ENCODE measurements at places on chromosomes 6 and 20. TPM values are rescaled to one million over a fixed set of nuclear protein-coding genes. Genes with fewer than 3 reads are reported as not detected.

GRCh38 chr6:160931378-160932310, 59.9 kb upstream of the MAP3K4 start:
- DNase-seq, result no peak

GRCh38 chr6:42352856-42353564, 98.7 kb downstream of the TRERF1 start:
- no peak for DNase-seq

GRCh38 chr6:124683507-124683906, 278.7 kb upstream of the RNF217 start:
- DNase-seq, result no peak

GRCh38 chr20:35721219-35721618, 20.8 kb downstream of the RBM39 start:
- no peak for DNase-seq

- no peak for DNase-seq
These were observed 7.7 kb downstream of the GRM4 start for GRCh38 chr6:34138191-34138590.

DNA sequence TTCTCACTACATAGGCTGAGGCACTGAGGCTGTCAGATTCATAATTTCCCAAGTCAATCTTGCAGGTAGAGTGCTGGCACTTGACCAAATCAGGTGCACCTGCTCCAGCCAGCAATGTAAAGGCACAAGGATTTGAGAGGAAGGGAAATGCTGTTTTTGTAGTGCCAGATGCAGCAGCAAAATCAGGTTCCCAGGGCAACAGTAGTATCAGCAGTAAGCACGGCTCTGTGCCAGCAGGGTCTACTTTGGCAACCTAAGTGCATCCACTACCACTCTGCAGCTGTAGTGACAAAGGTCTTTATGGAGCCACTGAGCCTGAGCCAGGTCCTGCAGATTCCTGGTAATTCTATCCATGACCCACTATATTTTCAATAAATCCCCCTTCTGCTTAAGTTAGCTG, 329.5 kb downstream of the TPBG start:
- no peak for DNase-seq

- DNase-seq, result no peak
These were observed 19.3 kb upstream of the APMAP start for GRCh38 chr20:25011831-25012241.

- DNase-seq, result no peak
These were observed 9.9 kb downstream of the IRF4 start for GRCh38 chr6:401239-401993.

DNA sequence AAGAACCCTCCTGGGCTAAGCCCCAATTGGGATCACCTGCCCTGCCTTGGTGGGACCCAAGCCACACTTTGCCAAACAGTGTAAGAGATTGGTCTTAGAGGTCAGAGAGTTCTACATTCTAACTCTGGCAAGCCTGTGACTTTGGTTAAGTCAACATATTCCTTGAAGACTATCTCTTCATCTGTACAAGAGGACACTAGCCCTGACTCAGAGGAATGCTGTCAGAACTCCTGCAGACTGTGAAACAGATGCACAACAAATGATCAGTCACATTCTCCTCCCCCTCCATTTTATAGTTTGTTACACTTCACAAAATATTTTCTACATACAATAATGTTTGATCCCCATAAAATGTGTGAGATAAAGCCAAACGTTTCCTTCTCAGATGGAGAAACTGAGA, 91.7 kb upstream of the EPB41L1 start:
- no peak for DNase-seq

GRCh38 chr6:89221971-89222711, 5.0 kb upstream of the GABRR1 start:
- no peak for DNase-seq

GRCh38 chr6:165841153-165841558, 178.1 kb upstream of the PDE10A start:
- DNase-seq, result no peak

- no peak for DNase-seq
These were observed 2.4 kb upstream of the ZBTB24 start for GRCh38 chr6:109485266-109485935.

DNA sequence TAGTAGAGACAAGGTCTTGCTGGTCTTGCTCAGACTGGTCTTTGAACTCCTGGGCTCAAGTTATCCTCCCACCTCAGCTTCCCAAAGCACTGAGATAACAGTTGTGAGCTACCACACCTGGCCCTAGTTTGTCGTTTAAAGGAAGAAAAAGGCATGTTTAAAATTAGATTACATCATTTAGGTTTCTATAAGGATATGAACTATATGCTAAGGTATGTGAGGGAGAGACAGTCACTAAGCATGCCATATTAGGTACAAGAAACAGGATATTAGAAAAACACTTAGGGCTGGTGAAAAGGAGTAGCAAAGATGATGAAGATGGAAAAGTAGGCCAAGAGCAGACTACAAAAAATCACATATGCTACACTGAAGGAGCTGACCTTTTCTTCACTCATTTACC, 106.4 kb downstream of the ASCC3 start:
- no peak for DNase-seq

GRCh38 chr6:25056130-25056529, 120.4 kb upstream of the RIPOR2 start:
- peak; percentile 77 for DNase-seq

DNA sequence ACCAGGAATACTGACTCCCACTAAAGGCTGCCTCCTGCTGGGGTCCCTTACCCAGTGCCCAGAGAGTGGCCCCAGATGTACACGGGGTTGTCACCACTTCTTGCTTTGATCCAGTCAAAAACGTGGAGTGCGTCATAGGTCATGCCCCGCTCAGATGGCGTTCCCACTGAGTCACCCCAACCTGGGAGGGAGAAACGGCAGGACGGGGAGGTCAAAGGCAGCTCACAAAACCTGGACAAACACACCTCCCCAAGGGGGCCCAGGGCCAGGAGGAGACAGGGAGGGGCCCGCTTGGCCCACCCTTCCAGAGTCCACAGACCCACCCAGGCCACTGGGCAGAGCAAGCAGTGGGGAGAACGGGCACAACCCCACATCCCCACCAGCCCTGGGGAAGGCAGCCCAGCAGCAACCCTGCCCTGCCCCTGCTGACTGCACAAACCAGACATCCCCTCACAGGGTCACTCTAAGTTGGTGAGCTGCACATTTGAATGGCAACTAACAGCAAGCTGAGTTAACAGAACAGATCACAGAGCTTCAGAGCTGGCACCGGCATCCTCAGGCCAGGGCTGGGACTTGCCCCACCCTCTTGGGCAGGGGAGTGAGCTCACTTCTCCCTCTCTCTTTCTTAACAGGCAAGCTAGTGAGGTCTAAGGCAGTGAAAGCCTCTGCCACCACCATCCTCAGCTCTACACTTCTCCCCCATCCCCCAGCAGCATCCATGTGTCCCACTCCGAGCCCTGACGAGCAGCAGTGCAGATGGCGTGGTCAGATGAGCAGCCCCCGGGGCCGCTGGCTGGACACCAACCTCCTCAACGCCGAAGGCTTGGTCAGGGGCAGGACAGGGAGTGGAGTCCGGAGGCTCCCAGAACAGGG, 61.7 kb downstream of the PYGB start:
- DNase-seq, result no peak

DNA sequence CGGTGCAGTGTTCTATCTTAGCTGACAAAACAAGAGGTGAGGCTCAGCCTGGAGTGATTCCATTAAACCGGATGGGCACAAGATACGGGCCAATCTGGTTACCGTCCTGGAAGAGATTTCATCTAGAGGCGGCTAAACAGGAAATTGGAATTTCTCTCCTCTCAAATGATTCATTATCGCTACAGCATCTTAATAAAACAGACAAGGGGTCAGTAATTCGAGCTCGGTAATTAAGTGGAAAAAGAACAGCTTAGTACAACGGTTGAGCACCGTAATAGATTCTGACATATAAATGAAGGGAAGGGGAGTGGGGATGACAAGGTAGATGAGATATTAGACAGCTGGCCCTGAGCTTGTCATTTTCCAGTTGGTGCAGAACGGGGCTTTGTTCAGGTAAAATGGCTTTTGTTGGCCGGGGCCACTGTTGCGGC, 137.2 kb downstream of the EDN3 start:
- DNase-seq, result no peak

DNA sequence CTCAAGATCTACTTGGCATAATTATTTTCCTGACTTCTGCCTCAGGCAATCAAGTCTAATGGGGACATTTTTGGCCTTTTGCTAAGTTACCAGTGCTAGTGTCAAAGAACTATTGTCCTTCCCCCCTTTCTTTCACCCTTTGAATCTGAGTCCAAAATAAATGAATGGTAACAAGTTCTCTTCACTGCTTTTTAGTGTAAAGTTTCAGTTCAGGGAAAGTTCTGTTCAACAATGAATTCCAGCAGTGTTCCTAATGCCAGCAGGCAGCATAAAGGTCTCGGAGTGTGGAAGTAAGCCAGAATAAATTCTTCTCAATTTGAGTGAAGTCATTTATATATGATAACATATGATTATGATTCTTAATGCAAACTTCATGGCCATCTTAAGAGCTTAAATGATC, 20.8 kb upstream of the TSPYL1 start:
- DNase-seq, result no peak

DNA sequence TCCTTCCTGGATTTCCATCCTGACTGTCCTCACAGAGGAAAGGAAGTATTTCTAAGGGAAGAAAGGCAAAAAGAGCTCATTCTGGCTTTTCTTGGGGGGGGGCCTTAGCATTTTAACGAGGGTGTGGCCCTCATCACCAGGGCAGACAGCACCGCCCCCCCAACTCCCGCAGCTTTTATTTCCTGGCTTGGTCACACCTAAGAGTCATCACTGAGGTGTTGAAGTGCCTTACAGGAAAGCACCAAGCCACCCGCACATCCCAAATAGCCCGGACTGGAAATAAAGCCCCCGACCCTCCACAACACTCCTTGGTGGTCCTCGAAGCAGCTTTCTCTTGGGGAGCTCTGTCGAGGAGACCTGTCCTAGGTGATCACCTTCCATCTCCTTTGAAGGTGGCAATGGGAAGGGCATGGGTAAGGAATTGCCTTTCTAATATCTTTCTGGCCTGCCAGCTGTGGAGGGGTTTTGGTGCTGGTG, 1.3 kb downstream of the PTK7 start:
- peak; percentile 33 for DNase-seq

- DNase-seq, result no peak
These were observed 4.3 kb downstream of the TGM6 start for GRCh38 chr20:2385026-2385425.

DNA sequence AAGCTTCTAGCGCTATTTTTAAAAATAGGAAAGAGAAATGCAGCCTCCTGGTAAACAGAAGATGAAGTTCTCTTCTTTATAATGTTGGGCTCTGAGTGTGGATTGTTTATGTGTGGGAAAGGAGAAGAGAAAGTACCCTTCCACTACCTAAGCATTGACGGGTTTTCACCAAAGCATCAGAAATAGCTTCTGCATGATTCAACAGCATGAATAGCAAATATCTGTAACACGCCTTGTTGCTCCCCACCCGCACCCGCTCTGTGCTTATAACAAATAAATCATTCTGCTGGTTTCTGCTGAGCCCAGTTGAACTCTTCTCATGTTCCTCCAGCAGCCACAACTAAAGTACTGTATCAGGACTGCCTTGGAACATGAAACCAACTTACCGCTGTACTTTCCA, 20.7 kb downstream of the TXLNB start:
- no peak for DNase-seq

GRIK2 gene
- not detected for total RNA-seq

PBOV1 gene
- total RNA-seq, result not detected

FBXO9 gene
- total RNA-seq, result 40.8 TPM

CBLN4 gene
- total RNA-seq, result not detected

DACT2 gene
- total RNA-seq, result not detected

TMEM217 gene
- 4.0 TPM for total RNA-seq

All from activated CD8-positive, alpha-beta T cell treated with anti-CD3 and anti-CD28 coated beads for 36 hours (primary cell).